Smooth muscle cell of the coronary artery (primary cell): ENCODE measurements at places on chromosomes 7 and 10. TPM values are rescaled to one million over a fixed set of nuclear protein-coding genes. Genes with fewer than 3 reads are reported as not detected.

The CALHM2 gene
- total RNA-seq: 19.0 and 27.1 TPM in 2 replicates

The LRRC4 gene
- under 0.01 TPM in 1 of 2 replicates, not detected in the other for total RNA-seq

The TRIM73 gene
- total RNA-seq: 0.68 and 1.3 TPM in 2 replicates

The TACR2 gene
- 0.15 and 0.35 TPM in 2 replicates for total RNA-seq

The FFAR4 gene
- not detected in 2 replicates for total RNA-seq

The TFEC gene
- total RNA-seq: under 0.01 and 0.12 TPM in 2 replicates

The ING3 gene
- total RNA-seq: 5.5 and 8.5 TPM in 2 replicates

The FXYD4 gene
- not detected in 2 replicates for total RNA-seq

The ATP6V0A4 gene
- 0.08 TPM in 1 of 2 replicates, not detected in the other for total RNA-seq

The RTKN2 gene
- total RNA-seq: 0.23 and 6.8 TPM in 2 replicates

The ST8SIA6 gene
- total RNA-seq: 0.12 and 0.15 TPM in 2 replicates

The NUDT13 gene
- 0.59 and 0.75 TPM in 2 replicates for total RNA-seq

The MCM7 gene
- total RNA-seq: 23.5 and 39.1 TPM in 2 replicates

The ORAI2 gene
- total RNA-seq: 31.8 and 62.2 TPM in 2 replicates

The NPSR1 gene
- total RNA-seq: not detected in 2 replicates
